ENCODE measurements at places on chromosomes 4 and X. TPM values are rescaled to one million over a fixed set of nuclear protein-coding genes. Genes with fewer than 3 reads are reported as not detected.
A peak's percentile ranks its signal among the peaks of the same experiment; 100 is the strongest.

DNA sequence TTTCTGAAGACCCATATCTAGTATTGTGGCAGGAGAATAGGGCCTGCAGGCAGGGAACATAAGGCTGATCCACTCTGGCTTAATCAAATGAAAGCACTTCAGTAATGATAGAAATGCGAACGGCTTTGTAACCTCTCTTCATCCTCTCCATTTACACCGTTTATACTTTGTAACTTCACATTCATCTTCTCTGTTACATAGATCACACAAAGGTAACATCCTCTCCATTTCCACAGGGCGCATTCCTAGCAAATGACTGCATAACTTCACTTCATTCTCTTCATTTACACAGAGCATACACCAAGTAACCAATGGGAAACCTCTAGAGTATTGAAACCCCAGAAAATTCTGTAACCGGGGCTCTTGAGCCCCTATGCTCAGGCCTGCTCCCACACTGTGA lies 65.5 kb upstream of the SLC34A2 start:
- H3K27ac ChIP-seq: no peak overlapping the region
- H3K27me3 ChIP-seq: no peaks in the 10 kb centered on the region
- no peak overlapping the region for H3K4me3 ChIP-seq

- DNase-seq: no peak
- H3K27me3 ChIP-seq: no peaks in the 10 kb centered on the region
These were observed 282.9 kb downstream of the RAB28 start for GRCh38 chr4:13201241-13201640.

GRCh38 chr4:110671679-110672078 lies 48.8 kb upstream of the PITX2 start:
- H3K27ac ChIP-seq: no peak overlapping the region
- no peak for DNase-seq
- no peaks in the 10 kb centered on the region for H3K36me3 ChIP-seq
- no peak overlapping the region for H3K4me3 ChIP-seq
- no peaks in the 10 kb centered on the region for H3K27me3 ChIP-seq
- H3K4me1 ChIP-seq: no peaks in the 10 kb centered on the region

- no peaks in the 10 kb centered on the region for H3K4me1 ChIP-seq
- H3K36me3 ChIP-seq: peaks cover 6% of the 10 kb centered on the region
- DNase-seq: no peak
- H3K27me3 ChIP-seq: no peaks in the 10 kb centered on the region
- no peak overlapping the region for H3K4me3 ChIP-seq
These were observed 602.2 kb downstream of the IL15 start for GRCh38 chr4:142238589-142238988.

- peak; percentile 39 for DNase-seq
- H3K27ac ChIP-seq: no peak overlapping the region
- peaks cover 4% of the 10 kb centered on the region for H3K4me1 ChIP-seq
- no peaks in the 10 kb centered on the region for H3K27me3 ChIP-seq
These were observed 729.3 kb upstream of the ACTRT1 start for GRCh38 chrX:128781506-128781905.

GRCh38 chrX:15789979-15790768 lies at the start of gene ZRSR2:
ZRSR2 (plus strand) TSS chrX:15790484; CDS start chrX:15790496, 12 bp downstream.
- peak; percentile 92 for DNase-seq
- H3K27me3 ChIP-seq: no peaks in the 10 kb centered on the region
- H3K36me3 ChIP-seq: peaks cover 12% of the 10 kb centered on the region
- peaks cover 30% of the 10 kb centered on the region for H3K4me1 ChIP-seq
- no peak within 1 kb of the TSS for H3K27ac ChIP-seq

DNA sequence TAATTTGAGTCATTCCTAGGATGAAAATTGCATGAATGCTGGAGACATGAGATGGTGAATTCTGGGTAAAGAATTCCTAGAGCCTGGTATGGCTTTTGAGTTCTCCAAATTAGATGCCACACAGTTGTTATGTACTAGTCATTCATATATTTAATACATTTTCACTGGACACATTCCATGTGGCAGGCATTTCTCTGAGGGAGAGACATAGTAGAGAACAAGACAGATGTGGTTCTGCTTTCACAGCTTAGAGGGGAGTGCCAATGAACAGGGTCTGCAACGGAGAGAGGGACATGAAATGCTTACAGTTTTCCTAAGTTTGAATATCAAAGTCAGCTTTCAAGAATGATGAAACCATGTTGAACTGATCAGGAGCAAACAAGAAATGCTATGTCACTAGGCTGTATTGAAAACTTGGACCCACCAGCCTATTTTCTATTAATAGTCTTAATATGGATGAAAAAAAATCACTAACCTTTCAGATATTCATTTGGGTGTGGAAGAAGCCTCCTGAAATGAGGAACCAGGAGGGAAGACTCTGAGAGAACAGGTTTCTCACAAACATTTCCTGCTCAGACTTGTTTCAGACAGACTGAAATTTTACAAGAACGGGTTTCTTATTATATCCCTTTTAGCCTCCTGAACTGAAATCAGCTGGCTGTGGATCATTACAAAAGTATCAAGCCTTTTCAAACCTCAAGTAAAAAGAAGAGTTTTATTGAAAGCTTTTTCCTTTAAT lies 276.0 kb upstream of the TET2 start:
- H3K4me3 ChIP-seq: no peak overlapping the region
- peaks cover 17% of the 10 kb centered on the region for H3K27me3 ChIP-seq
- H3K36me3 ChIP-seq: peaks cover 1% of the 10 kb centered on the region
- H3K27ac ChIP-seq: no peak overlapping the region
- no peak for DNase-seq
- no peaks in the 10 kb centered on the region for H3K4me1 ChIP-seq

DNA sequence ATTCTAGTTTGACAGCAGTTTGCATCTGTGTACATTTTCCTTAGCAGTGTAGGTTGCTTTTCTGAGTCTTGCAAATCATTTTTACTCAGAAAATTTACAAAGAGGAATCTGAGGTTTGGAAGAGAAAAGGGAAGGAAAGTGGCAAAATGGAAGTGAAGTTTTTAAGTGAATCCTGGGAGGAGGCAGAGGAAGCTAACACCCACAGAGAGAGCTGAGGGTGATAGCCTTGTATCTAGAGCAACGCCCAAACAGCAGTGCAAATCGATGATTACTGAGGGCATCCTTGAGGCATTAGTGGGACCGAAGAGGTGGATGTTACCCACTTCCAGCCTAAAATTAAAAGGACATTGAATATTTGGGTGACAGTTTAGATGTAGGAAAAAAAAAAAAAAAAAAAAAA lies 31.8 kb downstream of the KLF3 start:
- no peaks in the 10 kb centered on the region for H3K36me3 ChIP-seq
- no peak for DNase-seq
- H3K4me1 ChIP-seq: no peaks in the 10 kb centered on the region
- H3K27ac ChIP-seq: no peak overlapping the region
- H3K4me3 ChIP-seq: no peak overlapping the region

DNA sequence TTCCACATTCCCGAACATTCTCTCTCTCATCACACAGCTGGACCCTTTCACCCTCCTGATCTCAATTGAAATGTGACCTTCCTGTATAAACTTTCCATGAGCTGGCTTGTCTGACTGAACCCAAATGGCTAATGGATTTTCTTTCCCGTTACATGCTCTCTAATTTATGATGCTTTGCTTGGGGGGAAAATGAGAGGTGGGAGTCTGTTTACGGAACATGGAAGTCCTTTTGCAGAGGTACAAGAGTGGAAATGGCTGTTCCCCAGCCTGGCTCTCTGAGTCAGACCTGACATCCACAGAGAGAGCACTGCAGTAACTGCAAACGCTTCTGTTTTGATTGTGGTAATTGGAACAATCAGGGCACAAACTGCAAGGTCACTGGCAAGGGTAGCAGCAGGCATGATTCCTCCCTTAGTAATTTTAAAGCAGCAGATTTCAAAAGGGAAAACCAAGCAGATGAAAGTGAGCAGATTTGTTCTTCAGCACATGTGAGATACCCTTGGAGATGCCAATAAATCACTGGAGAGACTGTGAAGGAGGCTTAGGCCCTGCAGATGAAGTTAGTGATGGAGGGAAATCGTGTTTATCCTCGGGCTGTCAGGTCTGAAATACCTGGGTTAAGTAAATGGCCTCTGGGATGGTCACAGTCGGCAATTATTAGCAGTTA lies 83.9 kb downstream of the SNCA start:
- no peak overlapping the region for H3K4me3 ChIP-seq
- no peak for DNase-seq
- no peaks in the 10 kb centered on the region for H3K27me3 ChIP-seq
- H3K36me3 ChIP-seq: no peaks in the 10 kb centered on the region

GRCh38 chr4:81218206-81218605 lies 3.2 kb upstream of the PRKG2 start:
- no peak overlapping the region for H3K4me3 ChIP-seq
- H3K36me3 ChIP-seq: no peaks in the 10 kb centered on the region
- no peak overlapping the region for H3K27ac ChIP-seq
- peaks cover 33% of the 10 kb centered on the region for H3K27me3 ChIP-seq
- no peak for DNase-seq
- H3K4me1 ChIP-seq: peaks cover 9% of the 10 kb centered on the region

The FRG1 gene
- 59.6 TPM for total RNA-seq

The LAMP2 gene
- 44.7 TPM for total RNA-seq

The TSC22D3 gene
- 37.1 TPM for total RNA-seq

The XAGE2 gene
- not detected for total RNA-seq

The UCP1 gene
- total RNA-seq: not detected

The STATH gene
- total RNA-seq: not detected

The ZFYVE28 gene
- total RNA-seq: 12.5 TPM

Data from activated CD8-positive, alpha-beta memory T cell treated with anti-CD3 and anti-CD28 coated beads, Interleukin-2, amount 10 ng/mL, durations not matched to agents 7 days and 5 days (primary cell).